ENCODE measurements at places on chromosomes 2 and 18.
A peak's percentile ranks its signal among the peaks of the same experiment; 100 is the strongest.

DNA sequence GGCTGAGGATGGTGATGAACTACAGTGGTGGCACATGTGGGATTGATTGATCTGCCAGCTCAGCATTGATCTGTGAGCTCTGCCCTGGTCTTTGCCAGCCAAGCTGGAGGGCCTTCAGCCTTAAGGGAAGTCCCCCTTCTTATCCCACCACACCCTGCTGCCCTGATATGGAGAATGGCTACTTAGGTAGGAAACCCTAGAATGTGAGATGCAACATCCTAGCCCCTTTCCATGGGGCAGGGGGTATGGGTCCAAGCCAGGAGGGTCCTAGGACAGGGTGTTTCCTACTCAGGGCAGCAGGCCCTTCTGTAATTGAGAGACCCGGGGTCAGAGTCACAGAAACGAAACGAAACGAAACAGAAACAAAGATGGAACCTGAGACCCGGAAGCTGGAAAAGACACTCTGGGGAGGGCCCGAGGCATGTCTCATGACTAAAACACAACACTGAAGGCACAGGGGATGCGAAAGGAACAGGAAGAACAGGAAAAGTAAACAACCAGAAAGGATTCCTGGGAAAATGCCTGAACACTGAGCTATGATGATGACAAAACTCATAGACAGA lies 16.9 kb upstream of the SULT1C2 start:
- no peak for DNase-seq

GRCh38 chr2:11437602-11438001 lies 28.4 kb downstream of the E2F6 start:
- DNase-seq = no peak

GRCh38 chr2:166784296-166784946 lies 103.9 kb upstream of the XIRP2 start:
- no peak for DNase-seq

DNA sequence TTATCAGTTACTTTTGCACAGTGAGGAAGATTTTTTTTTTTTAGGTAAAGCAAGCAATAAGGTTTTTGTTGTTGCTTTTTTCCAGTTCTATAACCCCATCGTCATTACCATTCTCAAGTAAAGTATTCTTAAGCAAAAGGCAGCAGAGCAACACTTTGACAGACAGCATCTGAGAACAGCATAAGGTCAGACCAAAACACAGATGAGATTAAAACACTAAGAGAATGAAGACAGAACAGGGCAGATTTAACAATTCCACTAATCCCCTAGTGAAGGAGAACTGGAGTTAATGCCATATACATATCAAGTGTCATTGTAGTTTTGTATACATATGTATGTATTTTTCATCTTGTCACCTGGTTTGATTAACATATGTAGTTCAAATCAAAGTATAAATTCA lies 290.2 kb downstream of the METTL4 start:
- DNase-seq = no peak

GRCh38 chr2:11687736-11688135 lies 17.7 kb upstream of the NTSR2 start:
- no peak for DNase-seq

GRCh38 chr2:41033127-41033526 lies 581.2 kb upstream of the SLC8A1 start:
- DNase-seq = no peak

DNA sequence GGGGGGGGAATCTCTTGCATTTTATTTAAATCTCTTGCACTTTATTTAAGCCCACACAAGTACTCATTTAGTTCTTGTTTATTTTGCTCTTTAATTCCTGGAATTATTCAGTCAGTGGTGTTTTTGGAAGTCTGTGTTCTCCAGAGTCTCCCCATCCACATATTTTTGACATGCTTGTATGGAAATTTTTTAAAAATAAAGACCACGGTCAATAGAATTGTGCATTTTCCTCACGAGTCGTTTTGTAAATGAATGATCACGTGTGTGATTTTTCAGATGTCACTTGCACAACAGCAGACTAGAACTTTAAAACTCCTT lies 824 bp downstream of the CD302 start:
- no peak for DNase-seq

GRCh38 chr2:217858519-217859491 lies 144.0 kb downstream of the TNS1 start:
- peak; percentile 54 for DNase-seq

DNA sequence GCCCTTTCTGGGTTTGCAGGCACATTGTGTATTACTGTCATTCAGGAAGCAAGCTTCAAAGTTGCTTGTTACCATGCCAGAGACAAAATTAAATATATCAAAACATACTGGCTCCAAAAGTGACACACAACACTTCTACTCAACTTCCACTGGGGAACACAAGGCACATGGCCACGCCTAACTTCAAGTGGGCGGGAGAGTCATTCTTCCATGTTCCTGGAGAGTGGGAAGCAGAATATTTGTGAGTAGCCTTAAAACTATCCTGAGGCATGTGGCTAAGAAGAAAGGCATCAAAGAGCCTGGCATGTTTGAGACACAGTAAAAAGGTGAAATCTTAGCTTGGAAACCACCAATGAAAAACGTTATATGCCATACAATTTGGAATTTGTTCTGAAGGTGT lies 90.5 kb upstream of the TACR1 start:
- no peak for DNase-seq

- no peak for DNase-seq
Measured at GRCh38 chr2:149442346-149442745, 112.0 kb downstream of the LYPD6 start.

GRCh38 chr2:211986313-211986712 lies 552.3 kb downstream of the ERBB4 start:
- DNase-seq = no peak

GRCh38 chr2:235666213-235666781 lies 172.5 kb downstream of the AGAP1 start:
- DNase-seq = peak; percentile 47

GRCh38 chr2:48445091-48445725 lies 84.7 kb upstream of the STON1 start:
- no peak for DNase-seq

- DNase-seq = no peak
Measured at GRCh38 chr2:108910541-108911396, 78.3 kb downstream of the EDAR start.

DNA sequence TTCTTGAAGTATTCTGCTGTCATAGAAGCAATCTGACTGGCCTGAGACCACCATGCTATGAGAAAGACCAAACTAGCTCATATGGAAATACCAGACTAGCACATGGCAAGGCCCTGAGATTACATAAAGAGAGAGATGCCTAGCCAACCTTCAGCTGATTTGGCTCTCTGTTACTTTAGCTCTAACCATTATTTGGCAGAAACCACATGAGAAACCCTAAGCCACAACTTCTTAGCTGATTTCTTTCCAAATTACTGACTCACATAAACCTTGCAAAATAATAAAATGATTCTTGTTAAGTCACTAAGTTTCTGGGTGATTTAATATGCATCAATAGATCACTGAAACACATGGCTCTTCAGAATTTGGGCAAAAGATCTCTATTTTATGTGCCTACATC lies 295.0 kb upstream of the ZNF521 start:
- DNase-seq = no peak

- DNase-seq = no peak
Measured at GRCh38 chr2:57908736-57909161, 137.9 kb upstream of the VRK2 start.

GRCh38 chr2:60819155-60819862 lies 62.1 kb upstream of the REL start:
- DNase-seq = no peak
